Cerebellar nuclear complex (tissue), 1 donor: ENCODE measurements at places on chromosomes 1 and 21.

- DNase-seq, result no peak
Measured at GRCh38 chr1:112325504-112325903, 70.5 kb upstream of the CTTNBP2NL start.

DNA sequence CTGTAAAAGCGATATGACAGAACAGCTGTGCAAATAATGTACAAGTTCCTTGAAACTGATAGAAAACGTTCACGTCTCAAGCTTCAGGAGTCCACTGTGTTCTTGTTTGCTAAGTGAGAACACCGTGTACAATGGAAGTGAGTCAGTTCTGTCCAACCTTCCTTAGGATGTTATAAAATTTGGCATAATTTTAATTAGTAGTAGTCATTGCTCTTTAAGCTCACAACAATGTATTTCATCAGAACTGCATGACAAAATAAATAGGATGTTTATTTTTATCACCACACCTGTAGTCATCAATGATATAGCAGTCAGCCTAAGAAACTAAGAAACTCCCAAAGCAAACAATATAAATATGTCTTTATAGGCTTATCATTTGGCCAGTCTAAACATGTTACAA is 53.0 kb downstream of the RGS2 start:
- DNase-seq, result no peak

- DNase-seq, result no peak
Measured at GRCh38 chr1:36982709-36983108, 51.6 kb downstream of the GRIK3 start.

DNA sequence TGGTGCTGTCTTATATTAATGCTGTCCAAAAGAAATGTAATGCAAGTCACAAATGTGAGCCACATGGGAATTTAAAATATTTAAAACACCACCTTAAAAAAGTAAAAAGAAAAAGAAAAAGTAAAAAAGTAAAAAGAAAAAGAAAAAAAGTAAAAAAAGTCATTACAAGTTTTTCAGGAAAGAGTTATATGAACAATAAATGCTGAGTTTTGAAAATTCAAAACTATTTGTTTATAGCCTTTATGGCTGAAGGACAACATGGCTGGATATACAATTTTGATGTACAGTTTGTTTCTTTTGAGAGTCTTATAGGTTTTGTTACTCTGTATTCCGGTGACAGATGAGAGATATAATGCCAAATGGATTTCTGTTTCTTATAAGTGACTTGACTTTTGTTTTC is 29.1 kb downstream of the GPR88 start:
- no peak for DNase-seq

GRCh38 chr1:218459878-218460711 is 115.0 kb downstream of the TGFB2 start:
- no peak for DNase-seq

GRCh38 chr21:42973991-42974831 is at the start of gene PKNOX1:
TSS of gene PKNOX1 (plus strand) at chr21:42974562. CDS start at chr21:43004382, 29,820 bp downstream.
- peak; percentile 99 for DNase-seq

GRCh38 chr1:218479436-218480115 is 134.4 kb downstream of the TGFB2 start:
- no peak for DNase-seq

GRCh38 chr1:183039985-183040447 is 16.8 kb downstream of the LAMC1 start:
- no peak for DNase-seq

DNA sequence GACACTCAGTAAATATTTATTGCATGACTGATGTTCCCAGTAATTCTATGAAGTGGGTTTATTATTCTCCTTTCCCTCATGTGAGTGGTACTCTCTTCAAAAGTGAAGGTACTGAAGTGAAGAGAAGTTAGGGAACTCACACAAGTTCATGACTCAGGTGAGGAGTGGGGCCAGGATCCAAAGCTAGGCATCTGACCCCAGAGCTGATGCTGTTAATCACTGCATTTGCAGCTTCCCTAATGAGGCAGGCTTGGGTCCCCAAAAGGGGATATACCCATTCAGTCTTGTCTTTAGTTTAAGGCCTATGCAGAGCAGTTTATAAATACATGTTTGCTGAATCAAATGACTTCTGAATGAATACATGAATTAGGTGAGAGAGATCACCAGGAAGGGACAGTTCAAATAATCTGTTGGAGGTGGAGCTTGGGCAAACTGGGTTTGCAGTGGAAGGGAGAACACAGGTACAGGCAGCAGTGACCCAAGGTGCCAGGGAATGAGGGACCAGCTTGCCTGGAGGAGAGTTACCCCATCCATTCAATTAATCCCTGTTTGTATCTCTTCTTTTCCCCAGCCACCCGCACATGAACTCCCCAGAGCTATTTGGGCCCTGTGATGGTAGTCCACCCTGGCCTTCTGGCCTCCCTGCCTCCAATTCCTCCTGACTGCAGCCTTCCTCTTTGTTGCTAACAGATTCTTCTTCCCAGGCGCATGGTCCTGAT is 2.0 kb downstream of the CD58 start:
- no peak for DNase-seq

- DNase-seq, result no peak
Measured at GRCh38 chr1:206935491-206936067, 10.7 kb downstream of the PIGR start.

DNA sequence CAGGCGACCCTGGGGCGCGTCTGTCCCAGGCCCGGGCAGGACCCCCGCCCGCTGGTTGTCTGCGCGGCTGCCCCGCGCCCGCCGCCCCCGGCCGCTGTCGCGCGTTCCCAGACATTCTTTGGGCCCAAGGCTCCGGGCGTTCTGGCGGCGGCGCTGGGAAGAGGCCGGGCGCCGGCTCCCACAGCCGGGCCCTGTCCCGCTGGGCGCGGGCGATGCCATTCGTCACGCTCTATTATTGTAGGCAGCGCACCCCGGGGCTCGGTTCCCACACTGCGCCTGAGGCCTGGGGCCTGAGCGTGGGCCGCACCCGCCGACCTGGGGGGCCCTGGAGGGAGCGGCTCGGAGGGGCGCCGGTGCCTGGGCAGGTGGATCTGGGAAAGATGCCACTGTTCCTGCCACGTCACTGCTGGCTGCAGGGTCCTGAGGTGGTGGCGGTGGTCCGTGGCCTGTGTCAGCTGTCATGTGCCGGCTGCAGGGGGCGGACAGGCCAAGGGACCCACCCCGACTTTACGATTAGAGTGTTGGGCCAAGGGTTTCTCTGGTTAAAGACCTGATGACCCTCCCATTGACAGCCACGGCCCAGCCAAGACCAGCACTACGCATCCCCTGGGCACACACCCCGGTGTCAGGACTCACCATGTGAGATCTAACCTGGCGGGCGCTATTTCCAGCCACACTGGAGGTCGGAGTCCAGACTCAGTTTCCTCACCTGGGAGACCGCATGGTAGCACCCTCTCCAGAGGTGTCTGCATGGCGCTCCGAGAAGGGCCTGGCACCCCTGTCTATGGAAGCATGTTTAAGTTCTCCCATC is 55.1 kb upstream of the ADARB1 start:
- no peak for DNase-seq

GRCh38 chr1:84422909-84423308 is 24.6 kb downstream of the DNASE2B start:
- DNase-seq, result no peak

- DNase-seq, result no peak
Measured at GRCh38 chr1:92961896-92962752, 862 bp upstream of the DIPK1A start.

DNA sequence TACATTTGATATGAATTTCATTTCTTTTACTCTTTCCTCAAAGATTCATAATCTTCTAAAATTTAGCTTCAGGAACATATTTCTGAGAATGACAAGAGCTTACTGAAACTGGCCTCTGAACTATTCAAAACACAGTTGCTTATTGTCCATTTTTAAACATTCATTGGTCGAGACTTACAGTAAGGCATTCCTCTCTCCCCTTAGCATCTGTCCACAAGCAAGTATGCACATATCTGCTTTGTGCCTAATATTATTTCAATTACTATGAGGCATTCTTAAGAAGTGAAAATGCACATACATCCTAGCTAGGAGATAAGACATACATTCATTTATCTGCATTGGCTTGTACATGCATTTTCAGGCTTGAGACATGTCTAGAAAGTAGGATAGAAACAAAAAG is 488.7 kb downstream of the PTBP2 start:
- DNase-seq, result no peak

GRCh38 chr1:198220428-198220827 is 63.6 kb downstream of the NEK7 start:
- DNase-seq, result no peak
